ENCODE measurements at places on chromosomes 1 and 21.

DNA sequence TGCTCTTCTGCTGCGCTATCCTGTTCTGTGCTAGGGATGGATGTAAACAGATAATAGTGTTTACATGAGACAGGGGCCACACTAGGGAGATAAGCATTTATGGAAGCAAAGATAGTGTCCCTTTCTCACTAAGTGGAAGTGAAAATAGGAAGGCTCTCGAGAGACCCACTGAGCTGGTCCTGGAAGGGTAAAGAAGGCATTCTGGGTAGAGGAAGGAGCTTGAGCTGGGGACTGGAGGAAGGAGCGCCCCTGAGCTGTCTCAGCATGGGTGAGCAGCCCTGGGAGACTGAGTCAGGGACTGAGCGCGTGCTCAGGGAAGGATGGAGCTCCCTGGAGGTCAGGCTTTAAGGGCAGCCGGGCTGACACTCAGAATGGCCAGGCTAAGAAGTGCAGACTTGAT, 93.3 kb downstream of the IGSF21 start:
- no peak for ATAC-seq

DNA sequence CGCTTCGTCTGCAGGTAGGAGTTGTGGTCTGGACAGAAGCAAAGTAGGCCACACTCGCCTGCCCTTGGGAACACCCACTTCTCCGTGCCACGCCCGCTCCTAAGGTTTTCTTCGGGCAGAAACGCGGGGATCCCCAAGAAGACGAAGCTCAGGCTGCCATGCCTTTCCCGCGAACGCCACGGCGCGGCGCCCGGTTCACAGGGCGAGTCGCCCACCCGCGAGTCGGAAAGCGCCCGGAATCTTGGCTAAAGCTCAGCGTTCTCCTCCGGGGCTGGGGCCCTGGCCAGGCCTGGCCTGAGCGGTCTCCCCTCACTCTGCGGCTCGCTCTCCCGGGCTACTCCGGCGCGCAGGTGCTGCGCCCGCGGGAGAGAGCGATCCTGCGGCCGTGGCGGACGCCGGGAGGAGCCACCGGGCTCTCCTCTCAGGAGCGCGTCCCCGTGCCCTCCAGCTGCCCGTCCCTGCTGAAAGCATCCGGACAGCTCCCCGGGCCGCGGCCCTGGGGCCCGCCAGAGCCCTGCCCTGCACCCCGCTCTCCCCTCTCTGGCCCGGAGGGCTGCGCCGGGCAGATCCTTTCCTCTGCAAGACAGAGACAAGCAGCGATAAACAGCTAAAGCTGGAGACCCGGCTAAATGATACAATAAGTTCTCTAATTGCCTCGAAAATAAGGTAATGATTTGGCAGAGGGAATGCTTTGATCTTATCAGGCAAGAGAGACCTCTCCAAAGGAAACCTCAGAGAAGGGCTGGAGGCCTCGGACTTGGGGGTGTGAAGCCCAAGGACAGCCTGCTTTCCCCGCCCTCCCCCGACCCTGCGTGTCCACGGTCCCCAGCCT, 6.7 kb upstream of the WNT2B start:
- peak; percentile 81 for ATAC-seq

DNA sequence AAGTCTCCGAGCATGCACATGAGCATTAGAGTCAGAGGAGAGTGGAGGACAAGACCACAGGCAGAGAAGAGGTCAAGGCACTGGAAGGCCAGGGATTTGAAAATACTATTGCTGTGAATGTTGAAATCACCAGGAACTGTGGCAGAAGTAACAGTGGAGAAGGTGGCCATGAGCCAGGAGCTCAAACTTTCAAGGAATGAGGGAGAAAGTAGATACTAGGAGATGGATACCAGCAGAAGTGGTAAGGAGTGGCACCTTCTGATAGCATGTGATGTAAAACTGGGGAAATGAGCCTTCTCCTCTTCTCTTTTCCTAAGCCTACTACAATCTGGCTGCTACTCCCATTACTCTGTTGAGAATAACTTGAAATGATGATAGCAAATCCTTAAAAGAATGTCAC, 1.8 kb upstream of the CR1 start:
- ATAC-seq: no peak

DNA sequence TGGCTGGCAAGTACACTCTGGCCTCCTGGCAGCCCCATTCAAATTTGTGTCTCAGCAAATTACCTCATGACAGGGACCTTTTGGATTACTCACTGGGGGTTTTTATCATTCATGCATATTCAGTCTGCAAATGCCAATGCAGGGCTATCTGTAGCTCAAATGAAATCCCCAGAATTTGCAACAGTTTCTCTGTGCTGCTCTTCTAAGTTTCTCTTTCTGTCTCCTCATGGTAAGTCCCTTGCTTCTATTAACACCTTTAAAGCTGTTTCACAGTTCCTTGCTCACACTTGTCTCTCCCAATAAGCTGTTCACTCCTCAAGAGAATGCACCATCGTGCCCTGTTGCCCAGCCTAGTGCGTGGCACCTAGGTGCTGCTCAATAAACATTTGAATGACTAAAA, 3.3 kb upstream of the FAM78B start:
- ATAC-seq: no peak

GRCh38 chr1:216464489-216464888, 41.2 kb upstream of the USH2A start:
- no peak for ATAC-seq

- no peak for ATAC-seq
Observed at GRCh38 chr1:167676205-167676915, 45.4 kb upstream of the MPZL1 start.

DNA sequence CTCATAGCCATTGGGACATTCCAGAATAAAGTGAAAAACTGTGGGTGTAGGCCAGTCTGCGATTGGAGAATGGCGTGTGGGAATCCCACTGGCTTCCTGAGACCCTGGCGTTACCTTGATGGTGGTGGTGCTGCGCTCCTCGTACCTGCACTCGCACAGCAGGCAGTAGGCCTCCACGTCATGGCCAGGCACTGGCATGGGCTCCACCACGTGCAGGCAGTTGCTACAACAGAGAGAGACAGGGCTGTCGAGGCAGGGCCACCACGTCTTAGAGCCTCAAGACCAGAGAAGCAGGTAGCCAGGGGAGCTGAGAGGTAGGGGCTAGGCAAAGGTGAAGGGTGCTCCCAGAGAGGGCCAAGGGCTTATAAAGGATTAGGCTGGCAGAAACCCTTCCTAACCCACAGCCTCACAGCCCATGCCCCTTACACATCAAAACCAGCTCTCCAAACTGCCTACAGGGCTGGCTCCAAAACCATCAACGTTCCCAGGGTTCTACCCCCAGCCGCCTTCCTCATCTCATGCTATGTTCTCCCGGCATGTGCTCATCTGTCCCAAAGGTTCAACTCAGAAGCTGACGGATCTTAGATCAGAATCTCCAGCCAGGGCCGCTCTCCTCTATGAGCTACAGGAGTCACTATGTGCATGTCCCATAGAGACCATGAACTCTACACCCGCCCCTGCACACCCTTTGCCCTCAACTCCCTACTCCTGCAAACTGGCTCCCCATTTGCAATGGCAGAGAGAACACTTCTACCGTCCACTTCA, 7.5 kb downstream of the TMEM9 start:
- ATAC-seq: no peak
